ENCODE measurements at places on chromosomes 1 and 21.

- no peak for DNase-seq
Measured at GRCh38 chr21:26405071-26405470, 168.0 kb downstream of the CYYR1 start.

- no peak for DNase-seq
Measured at GRCh38 chr1:3306583-3307291, 147.7 kb upstream of the ARHGEF16 start.

- DNase-seq = no peak
Measured at GRCh38 chr21:15367061-15367626, 302.3 kb upstream of the NRIP1 start.

GRCh38 chr1:82116105-82116504 lies 315.4 kb downstream of the ADGRL2 start:
- DNase-seq = no peak

DNA sequence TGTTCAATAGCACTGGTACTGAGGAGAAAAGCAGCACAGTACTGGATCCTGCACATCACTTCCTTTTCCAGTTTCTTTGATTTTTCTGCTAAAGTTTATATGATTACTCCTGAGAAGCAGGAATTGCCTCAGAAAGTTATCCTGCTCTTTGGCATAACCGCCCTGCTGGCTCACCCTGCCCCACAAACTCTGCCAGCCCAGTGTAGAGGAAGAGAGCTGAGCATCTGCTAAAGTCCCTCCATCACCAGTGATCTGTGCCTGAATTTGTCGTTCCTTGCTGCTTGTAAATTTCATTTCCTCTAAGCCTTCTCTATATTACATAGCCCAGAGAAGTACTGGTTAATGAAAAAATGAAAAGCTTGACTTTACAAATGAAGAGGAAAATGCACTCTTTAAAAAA lies 87.0 kb upstream of the C1orf21 start:
- no peak for DNase-seq

- no peak for DNase-seq
Measured at GRCh38 chr1:200411406-200412257, 1.8 kb upstream of the ZNF281 start.

GRCh38 chr1:30657131-30658013 lies 66.0 kb downstream of the MATN1 start:
- DNase-seq = no peak

GRCh38 chr21:25456672-25457071 lies 150.6 kb downstream of the MRPL39 start:
- DNase-seq = no peak

- DNase-seq = peak; percentile 46
Measured at GRCh38 chr1:15207031-15207828, 39.8 kb upstream of the FHAD1 start.

DNA sequence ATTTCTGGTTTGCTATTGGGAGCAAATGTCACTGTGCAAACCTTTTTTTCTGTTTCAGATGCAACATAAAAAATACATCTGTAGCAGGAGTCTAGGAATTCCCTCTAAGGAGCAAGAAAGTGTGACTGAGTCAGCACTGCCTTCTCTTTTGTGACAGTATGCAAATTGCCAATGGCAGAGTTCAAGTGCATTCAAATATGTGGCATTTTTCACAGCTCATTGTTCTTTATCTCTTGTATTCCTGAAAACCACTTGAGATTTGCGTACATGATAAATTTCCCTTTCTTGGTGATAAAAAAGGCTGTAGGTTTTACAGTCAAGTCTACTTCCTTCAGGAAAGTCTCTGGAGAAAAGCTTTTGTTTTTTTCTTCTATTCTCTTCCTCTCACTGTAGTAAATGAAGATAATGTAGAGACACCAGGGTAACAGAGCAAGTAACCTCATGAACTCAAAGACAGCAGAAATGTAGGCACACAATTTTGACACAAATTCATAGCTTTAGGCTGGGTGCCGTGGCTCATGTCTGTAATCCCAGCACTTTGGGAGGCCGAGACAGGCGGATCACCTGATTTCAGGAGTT lies 129.7 kb upstream of the L1TD1 start:
- no peak for DNase-seq

GRCh38 chr1:111666828-111667227 lies 47.2 kb downstream of the RAP1A start:
- DNase-seq = no peak

- DNase-seq = no peak
Measured at GRCh38 chr1:110076789-110077500, 6.5 kb upstream of the ALX3 start.

GRCh38 chr1:47849005-47849521 lies 148.1 kb downstream of the TRABD2B start:
- DNase-seq = no peak

- DNase-seq = no peak
Measured at GRCh38 chr1:206842854-206843253, 22.6 kb upstream of the IL20 start.

DNA sequence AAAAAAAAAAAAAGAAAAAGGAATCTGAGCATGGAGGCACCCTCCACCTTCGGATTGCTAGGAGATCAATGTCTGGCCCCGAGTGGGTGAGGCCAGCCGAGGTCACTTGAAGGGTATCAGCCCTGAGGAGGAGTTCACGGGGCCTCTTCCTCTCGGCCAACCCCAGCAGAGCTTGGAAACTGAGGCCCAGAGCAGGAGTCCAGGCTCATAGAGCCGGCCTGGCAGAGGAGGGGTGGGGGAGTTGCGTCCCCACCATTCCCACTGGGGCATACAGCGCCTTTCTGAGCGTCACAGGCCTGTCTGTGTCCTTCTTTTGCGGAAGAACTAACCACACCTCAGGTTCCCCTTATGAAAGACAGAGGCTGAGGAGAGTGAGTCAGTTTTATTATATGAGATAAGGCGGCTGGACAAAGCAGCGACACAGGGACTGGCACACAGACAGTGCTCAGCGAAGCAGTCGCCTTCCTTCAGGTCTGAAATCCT lies 17.1 kb upstream of the EPHA2 start:
- DNase-seq = no peak

DNA sequence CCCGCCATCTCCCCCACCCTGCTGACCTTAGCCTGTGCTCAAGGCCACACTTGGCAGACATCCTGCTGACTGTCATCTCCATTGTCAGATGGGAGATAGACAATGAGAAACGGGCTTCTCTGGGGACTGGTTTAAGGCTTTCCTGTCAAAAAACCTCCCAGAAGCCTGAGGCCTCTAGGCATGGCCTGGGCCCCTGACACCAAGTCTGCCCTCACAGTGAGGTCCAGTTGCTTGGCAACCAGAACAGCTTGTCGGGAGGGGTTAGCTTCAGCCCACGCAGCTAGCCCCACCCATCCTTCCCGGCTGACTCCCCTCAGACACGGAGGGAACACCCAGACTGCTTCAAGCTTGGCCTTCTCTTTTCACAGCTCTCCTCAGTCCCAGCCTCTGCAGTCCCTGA lies 11.0 kb downstream of the PLEKHA6 start:
- DNase-seq = no peak

DNA sequence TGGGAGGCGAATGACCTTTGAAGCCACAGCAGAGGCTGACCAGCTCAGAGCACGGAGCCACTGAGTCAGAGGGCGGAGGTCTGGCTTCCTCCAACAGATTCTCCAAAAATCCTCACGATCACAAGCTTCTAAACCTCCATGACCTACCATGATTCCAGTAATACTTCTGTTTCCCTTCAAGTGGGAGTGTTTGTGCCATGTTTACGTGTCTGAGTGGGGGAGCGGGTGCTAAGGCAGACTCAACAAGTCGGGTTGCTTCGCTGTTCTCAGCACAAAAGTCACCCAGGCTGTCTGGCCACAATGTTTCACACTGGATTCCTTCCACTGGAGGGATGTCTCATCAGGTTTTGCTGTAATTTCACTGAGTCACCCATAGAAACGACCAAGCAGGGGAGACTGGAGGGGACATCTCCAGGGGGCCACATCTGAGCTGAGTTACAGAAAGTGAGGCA lies 86.2 kb downstream of the SLC66A1 start:
- DNase-seq = no peak

DNA sequence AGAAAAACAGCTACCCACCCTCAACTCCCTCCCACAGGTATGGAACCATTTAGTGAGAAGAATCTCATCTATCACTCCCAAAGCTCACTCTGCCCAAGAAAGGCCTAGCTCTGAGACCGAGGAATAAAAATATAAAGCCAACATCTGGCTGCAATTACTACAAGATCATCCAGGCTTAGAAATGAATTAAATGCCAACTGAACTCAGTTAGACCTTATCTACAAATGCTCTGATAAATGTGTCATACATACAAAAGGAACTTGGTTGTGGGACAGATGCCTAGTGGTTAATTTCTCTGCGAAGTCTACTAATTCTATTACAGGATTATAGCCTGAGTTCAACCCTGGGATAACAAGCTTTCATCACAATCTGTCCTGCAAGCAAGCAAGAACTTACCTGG lies 6.7 kb downstream of the ADIPOR1 start:
- no peak for DNase-seq

GRCh38 chr21:15703932-15704331 lies 25.9 kb upstream of the USP25 start:
- DNase-seq = no peak

GRCh38 chr1:111015222-111015621 lies 51.5 kb upstream of the LRIF1 start:
- no peak for DNase-seq

- no peak for DNase-seq
Measured at GRCh38 chr1:154621875-154622274, 13.9 kb upstream of the ADAR start.

Measured in globus pallidus (tissue), 1 donor.